ENCODE measurements at places on chromosomes 2 and 18. TPM values are rescaled to one million over a fixed set of nuclear protein-coding genes. Genes with fewer than 3 reads are reported as not detected.

DNA sequence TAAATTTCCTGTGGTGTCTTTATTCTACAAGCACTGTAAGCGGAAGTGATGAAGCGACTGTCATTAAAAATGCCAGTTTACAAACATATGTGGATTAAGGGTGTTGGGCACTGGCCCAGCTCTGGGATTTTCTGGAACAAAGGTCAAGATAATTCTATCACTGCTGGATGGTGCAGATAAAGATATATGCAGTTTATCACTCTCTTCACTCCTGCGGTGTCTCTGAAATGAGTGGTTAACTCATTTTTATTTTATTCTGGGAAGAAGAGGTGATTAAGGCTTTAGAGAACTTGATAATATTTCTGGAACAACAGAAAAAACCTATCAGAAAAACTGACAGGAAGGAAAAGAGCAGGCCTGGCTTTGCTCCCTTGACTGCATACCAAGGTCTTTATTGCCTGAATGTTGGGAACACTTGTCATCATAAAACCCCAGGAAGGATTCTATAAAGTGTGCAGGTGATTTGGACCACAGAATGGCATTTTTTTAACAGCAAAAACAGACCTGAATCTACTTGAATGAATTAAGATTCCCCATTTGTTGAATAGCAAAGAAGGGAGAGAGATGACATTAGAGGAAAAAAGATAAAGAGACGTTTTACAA is 32.4 kb downstream of the ABCB11 start:
- DNase-seq, result no peak

The KRTCAP3 gene
- total RNA-seq, result 90.0 TPM

The CCBE1 gene
- 8.0 TPM for total RNA-seq

The ZNF513 gene
- total RNA-seq, result 27.4 TPM

DNA sequence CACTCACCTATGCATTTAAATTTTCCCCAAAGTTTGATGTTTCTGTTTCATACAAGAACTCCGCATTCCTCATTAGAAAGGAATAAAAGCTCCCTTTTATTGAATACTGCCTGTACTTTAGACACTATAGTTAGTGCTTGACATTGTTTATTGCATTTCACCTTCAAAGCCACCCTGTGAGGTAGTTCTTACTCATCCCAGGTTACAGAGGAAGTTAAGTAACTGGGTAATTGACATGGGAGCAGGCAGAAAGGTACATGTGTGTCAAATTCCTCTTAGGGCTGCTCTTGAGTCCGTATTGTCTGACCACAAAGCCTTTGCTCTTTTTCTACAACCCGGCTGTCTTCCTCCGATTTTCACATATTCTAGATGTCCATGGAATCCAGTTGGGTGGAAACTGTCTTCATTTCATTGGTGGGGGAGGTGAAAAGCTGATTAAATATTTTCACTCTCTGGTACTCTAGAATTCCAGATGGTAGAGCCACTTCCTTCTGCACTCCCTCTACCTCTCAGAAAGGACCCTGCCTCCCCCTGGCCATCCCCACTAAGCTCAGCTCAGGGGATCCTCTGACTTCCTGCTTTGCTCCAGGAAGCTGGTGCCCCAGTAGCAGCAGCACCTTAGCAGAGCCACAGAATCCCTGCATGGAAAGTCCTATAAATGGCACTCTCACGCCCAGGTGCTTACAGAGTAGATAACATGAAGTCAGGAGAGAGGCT is 319.2 kb downstream of the LRATD1 start:
- no peak for DNase-seq

DNA sequence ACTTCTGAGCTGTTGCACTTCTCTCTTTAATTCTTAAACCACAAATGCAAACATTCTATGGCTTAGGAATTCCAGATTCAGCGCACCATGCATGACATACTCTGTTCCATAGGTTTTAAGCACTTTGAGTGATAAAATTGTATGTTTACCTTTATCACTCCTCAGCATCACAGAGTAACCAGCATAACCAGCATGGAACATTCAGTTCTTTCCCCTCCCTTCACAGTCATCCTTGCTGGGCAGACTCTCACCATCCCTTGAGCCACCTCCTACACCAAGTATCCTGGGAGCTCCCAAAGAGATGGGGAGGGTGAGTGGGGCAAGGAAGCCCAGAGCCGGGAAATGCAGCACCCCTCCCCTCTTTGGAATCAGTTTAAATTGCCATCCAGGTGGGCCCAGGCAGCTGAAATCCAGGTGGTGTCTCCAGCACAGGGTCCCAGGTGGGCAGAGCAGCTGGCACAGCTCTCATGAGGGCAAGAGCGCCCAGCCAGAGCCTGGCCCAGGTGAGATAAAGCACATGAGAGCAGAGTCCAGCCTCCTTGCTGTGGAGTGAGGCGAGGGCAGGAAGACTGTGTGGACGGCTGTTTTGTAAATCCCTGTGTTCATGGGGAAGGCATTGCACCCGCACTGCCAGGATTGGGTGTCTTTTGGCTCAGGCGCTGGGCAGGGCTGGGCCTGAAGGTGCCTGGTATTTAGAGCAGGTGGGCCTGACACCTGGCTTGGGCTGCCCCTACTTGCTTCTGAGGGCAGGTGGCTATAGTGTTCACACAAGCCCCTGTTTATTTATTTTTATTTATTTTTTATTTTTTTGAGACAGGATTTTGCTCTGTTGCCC is 36.8 kb downstream of the LAMA3 start:
- no peak for DNase-seq

GRCh38 chr2:126776255-126776654 is 120.3 kb downstream of the GYPC start:
- DNase-seq, result no peak

DNA sequence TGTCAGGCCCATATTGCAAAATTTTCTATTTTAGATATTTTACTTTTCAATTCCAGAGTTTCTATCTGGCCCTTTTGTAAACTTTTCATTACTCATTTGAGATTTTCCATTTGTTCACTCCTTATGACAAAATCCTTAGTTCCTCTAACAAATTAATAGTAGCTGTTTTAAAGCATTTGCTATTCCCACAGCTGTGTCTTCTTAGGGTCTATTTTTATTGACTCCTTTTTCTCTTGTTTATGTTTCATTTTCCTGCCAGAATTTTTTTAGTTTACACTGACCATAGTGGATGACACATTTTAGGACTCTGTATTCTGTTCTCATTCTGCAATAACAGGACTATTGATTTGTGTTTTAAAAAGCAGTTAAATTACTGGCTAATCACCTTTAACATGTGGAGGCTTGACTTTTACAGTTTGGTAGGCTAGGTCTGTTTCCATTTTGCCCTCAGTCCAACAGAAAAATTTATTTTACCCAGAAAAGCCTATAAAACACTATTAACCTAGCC is 30.0 kb downstream of the PID1 start:
- no peak for DNase-seq

The CTAGE1 gene
- total RNA-seq, result not detected

GRCh38 chr2:176852667-176853066 is 359.9 kb upstream of the HNRNPA3 start:
- DNase-seq, result no peak

DNA sequence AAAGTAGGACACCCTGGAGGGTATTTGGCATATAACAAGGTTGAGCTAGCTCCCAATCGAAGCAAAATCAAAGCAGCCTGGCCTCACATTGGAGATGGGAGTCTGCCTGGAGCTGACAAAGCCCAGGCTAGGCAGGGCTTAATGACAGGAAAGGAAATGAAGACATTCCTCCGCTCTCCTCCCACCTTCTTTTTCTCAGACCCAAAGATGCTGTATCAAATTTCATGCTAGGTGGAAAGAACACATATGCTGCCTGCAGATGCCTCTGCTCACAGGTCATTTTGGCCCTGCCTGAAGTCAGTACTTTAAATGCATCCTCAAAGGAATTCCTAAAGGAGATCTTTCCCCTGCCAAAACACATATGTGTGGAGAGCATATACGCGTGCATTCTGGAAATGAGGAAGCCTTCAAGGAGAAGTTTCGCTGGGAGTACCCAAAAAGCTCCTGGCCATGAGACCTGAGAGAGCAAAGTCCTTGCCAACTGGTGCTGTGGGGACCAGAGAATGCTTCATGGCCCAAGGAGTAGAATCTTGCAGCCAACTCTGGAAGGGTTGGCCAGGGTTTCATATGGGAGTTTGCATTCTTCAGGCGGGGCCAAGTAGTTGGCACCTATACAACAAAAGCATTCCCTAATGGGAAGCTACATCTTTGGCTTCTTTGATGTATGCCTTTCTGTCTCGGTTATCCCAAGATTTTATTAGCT is 88.0 kb downstream of the AQP4 start:
- DNase-seq, result no peak

- no peak for DNase-seq
These were observed 825.8 kb upstream of the FANCL start for GRCh38 chr2:59066787-59067399.
